Naive thymus-derived CD8-positive, alpha-beta T cell (primary cell): ENCODE measurements at places on chromosomes 6 and 20. TPM values are rescaled to one million over a fixed set of nuclear protein-coding genes. Genes with fewer than 3 reads are reported as not detected.

The FRK gene
- total RNA-seq, result not detected

The DCDC2 gene
- not detected for total RNA-seq

The LST1 gene
- 19.1 TPM for total RNA-seq

DNA sequence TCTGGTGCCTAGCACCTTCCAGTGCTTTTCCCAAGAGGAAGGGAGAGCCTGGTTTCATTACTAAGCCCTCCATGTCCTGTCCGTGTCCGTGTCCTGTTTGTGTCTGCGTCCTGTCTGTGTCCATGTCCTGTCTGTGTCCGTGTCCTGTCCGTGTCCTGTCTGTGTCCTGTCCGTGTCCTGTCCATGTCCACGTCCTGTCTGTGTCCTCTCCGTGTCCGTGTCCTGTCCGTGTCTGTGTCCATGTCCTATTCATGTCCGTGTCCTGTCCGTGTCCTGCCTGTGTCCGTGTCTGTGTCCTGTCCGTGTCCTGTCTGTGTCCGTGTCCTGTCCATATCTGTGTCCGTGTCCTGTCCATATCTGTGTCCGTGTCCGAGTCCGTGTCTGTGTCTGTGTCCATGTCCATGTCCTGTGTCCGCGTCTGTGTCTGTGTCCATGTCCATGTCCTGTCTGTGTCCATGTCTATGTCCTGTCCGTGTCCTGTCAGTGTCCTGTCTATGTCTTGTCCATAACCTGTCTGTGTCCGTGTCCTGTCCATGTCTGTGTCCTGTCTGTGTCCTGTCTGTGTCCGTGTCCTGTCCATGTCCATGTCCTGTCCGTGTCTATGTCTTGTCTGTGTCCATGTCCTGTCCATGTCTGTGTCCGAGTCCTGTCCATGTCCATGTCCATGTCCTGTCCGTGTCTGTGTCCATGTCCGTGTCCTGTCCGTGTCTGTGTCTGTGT lies 54.4 kb upstream of the BHLHE23 start:
- H3K27ac ChIP-seq, result no peak overlapping the region
- H3K27me3 ChIP-seq, result peaks cover 8% of the 10 kb centered on the region
- H3K4me3 ChIP-seq, result no peak overlapping the region
- H3K4me1 ChIP-seq, result no peaks in the 10 kb centered on the region
- no peaks in the 10 kb centered on the region for H3K36me3 ChIP-seq
- no peak for DNase-seq

- no peak for DNase-seq
- no peak overlapping the region for H3K4me3 ChIP-seq
- no peaks in the 10 kb centered on the region for H3K27me3 ChIP-seq
- no peaks in the 10 kb centered on the region for H3K36me3 ChIP-seq
Measured at GRCh38 chr6:35492258-35492973, 4.5 kb downstream of the TEAD3 start.

GRCh38 chr6:75934643-75935472 lies 137.6 kb downstream of the IMPG1 start:
- no peaks in the 10 kb centered on the region for H3K36me3 ChIP-seq
- H3K4me3 ChIP-seq, result peak overlapping the region; percentile 82
- H3K27me3 ChIP-seq, result peaks cover 24% of the 10 kb centered on the region
- no peak overlapping the region for H3K27ac ChIP-seq

DNA sequence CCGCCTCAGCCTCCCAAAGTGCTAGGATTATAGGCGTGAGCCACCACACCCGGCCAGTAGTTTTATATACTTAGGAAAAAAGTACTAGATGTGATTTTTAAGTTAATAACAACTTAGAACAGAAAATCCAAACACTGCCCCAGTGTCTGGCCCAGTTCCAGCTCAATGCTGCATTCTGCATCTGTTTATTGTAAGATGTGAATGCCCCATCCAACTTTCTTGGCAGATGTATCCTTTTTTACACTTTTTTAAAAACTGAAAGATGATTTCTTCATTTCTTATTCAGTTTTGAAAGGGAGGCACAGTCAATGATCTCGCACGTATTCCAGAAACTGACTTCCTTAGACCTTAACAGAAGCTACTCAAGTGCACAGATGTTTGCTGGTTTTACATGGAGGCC lies 85.6 kb upstream of the SRSF6 start:
- no peaks in the 10 kb centered on the region for H3K36me3 ChIP-seq
- no peak overlapping the region for H3K27ac ChIP-seq
- H3K27me3 ChIP-seq, result peaks cover 6% of the 10 kb centered on the region
- no peak for DNase-seq
- H3K4me3 ChIP-seq, result no peak overlapping the region
- no peaks in the 10 kb centered on the region for H3K4me1 ChIP-seq

DNA sequence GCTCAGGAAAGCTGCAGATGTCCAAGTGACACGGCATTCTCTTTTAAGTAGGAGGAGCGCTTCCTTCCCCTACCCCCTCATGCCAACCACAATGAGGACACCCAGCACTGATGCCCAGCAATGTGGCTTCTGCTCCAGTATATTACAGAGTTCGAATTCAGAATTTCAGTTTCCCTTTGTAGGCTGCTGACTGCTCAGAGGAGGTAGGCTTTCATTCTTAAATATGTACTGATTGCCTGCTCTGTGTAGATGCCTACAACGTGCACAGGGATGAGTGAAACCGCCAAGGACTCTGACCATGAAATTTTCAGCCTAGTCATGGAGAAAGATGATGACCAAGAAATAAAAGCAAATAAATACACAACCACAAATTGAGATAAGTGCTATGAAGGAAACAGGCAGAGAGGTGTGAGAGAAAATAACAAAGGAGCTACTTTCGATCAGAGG lies 50.9 kb upstream of the TNFAIP3 start:
- H3K27me3 ChIP-seq, result no peaks in the 10 kb centered on the region
- H3K4me1 ChIP-seq, result peaks cover 73% of the 10 kb centered on the region
- no peaks in the 10 kb centered on the region for H3K36me3 ChIP-seq
- H3K4me3 ChIP-seq, result peak overlapping the region; percentile 48

- no peak overlapping the region for H3K4me3 ChIP-seq
- no peaks in the 10 kb centered on the region for H3K27me3 ChIP-seq
- H3K36me3 ChIP-seq, result no peaks in the 10 kb centered on the region
- no peak for DNase-seq
- no peaks in the 10 kb centered on the region for H3K4me1 ChIP-seq
Measured at GRCh38 chr6:122714059-122714458, 65.5 kb upstream of the FABP7 start.

- H3K27me3 ChIP-seq, result no peaks in the 10 kb centered on the region
- no peaks in the 10 kb centered on the region for H3K36me3 ChIP-seq
- H3K4me3 ChIP-seq, result no peak overlapping the region
- no peak overlapping the region for H3K27ac ChIP-seq
- no peak for DNase-seq
- H3K4me1 ChIP-seq, result peaks cover 8% of the 10 kb centered on the region
Measured at GRCh38 chr6:40410821-40411220, 176.3 kb downstream of the LRFN2 start.
